ENCODE measurements at places on chromosomes 4 and X.
A peak's percentile ranks its signal among the peaks of the same experiment; 100 is the strongest.

GRCh38 chrX:124975456-124975855 lies 344.2 kb upstream of the TEX13C start:
- DNase-seq = no peak

DNA sequence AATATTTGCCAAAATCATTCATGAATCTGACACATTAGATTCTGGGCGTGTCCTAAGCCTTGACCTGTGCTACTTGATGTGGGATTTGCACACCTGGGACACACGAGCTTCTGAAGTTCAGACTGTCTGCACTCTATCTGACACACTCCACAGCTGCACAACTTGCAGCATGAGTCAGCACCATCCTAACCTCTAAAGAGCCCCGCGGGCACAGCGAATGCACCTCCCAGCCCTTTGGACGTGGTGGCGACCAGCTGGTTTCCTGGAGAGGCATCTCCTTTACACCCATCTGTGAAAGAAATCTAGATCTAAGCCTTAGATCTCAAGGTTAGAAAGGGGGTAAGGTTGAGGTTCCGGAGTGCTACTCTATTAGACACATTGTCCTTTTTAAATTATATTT lies 69.2 kb downstream of the SORBS2 start:
- DNase-seq = no peak

- no peak for DNase-seq
These were observed 85.3 kb downstream of the DCAF8L2 start for GRCh38 chrX:27675493-27675892.

GRCh38 chr4:95499291-95499696 lies 49.5 kb downstream of the UNC5C start:
- DNase-seq = no peak

- DNase-seq = no peak
These were observed 253.8 kb downstream of the DHX15 start for GRCh38 chr4:24330573-24330972.

DNA sequence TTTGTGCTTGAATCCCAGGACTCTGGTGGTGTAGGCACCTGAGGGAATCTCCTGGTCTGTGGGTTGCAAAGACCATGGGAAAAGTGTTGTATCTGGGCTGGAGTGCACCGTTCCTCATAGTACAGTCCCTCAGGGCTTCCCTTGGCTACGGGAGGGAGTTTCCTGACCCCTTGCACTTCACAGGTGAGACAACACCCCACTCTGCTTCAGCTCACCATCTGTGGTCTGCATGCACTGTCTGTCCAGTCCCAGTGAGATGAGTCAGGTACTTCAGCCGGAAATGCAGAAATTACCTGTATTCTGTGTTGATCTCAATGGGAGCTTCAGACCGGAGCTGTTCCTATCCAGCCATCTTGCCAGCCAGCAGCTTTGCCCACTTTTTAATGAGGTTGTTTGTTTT lies 353.0 kb upstream of the IRS4 start:
- no peak for DNase-seq

GRCh38 chr4:76858319-76858718 lies 39.6 kb downstream of the SOWAHB start:
- DNase-seq = no peak

DNA sequence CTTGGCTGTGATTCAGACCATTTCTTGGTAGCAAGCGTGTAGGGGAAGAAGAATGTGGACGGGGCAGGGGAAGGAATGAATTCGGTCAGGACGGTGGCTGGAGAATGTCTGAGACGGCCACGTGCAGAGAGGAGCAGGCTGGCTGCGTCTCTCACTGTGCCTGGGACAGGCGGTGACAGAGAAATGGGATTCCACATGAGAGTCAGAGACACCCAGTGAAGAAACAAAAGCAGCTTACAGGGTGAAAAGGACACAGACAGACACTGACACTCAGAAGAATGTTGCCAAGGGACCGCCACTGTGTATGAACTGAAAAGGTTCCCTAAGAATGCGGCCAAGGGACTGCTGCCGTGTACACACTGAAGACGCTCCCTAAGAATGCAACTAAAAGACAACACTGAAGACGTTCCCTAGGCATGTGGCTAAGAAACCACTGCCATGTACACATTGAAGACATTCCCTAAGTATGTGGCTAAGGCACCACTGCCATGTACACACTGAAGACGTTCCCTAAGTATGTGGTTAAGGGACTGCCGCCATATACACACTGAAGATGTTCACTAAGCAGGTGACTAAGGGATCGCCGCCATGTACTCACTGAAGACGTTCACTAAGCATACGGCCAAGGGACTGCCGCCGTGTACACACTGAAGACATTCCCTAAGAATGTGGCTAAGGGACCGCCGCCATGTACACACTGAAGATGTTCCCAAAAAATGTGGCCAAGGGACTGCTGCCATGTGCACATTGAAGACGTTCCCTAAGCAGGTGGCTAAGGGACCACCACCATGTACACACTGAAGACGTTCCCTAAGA lies 49.1 kb downstream of the DHRSX start:
- DNase-seq = no peak

DNA sequence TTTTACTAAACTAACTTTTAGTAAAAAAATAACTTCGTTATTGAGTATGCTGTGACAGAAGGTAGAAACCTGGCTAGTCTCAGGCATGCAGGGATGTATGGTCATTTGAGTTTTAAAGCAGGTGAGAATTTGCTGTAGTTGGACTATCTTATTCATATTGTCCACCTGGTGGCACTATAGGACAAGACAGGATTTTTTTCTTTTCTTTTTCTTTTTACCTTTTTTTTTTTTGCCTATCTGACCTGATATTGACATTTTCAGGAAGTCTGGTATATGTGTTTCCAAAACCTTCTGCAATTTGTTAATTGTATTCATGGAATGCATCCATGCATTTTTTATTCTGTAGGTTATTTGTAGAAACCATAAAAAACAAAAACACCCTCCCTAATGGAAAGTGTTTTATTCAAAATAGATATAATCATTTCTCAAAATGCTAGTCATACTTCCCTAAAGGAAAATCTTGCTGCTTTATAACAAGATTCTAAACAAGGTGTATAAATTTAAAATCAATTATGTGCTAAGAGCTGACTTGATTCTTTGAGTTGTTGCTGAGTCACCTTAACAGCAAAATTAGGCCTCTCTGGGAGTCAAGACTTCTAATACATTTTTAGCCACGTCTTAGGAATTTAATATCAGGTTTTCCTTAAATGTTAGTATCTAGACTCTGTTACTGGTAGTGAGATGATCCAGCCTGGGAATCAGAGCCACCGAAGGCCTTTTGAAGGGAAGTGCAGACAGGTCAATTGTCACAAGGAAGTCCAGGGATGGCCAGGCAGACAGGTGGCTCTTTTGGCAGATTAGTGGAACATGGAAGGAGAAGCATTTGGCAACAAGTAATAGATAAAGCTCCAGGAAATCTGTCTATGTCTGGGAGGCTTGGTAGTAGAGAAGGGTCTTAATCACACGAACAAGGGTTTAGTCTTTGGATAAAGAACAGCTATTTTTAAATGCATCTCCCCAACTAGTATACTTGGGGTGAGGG lies 201.3 kb upstream of the GNPDA2 start:
- no peak for DNase-seq

DNA sequence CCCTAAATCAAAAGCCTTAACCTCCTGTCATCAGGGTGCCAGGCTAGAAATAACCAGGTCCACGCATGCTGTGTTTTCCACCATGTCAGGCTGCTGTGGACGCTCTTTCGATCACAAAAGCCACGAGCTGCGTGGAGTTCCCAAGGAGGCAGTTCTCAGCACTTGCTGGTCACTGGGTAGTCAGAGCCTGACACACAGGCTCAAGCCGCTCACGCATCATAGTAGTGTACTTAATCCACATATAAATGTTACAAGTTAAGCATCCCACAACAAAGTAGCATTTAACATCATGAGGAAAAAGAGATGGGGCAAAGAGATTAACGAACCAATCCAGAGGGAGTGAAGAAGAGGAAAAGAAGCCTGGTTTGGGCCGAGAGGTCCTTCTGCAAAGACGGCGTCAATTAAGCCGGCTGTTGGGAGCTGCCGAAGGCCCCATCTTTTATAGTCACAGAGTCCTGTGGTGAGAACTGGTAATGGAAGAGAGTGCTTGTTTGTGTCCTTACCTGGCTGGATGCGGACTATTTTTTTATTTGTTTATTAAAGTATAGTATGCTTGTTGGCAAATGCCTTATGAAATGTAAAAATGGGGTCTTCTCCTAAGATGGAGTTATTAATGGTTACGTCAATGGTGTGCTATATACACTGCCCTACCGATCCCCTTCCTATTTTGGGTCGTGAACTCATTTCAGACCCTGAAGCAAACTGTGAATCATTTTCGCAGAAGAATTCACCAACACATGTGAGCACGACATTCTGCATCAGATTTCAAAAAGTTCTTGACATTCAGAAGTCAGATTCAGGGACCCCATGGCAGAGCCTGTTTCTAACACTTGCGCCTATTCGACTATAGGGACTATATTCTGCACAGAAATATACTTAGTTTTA lies 675 bp downstream of the PRIMPOL start:
- no peak for DNase-seq

GRCh38 chr4:177282284-177282835 lies 27.3 kb upstream of the NEIL3 start:
- DNase-seq = no peak

- no peak for DNase-seq
These were observed 128.4 kb upstream of the AP1S2 start for GRCh38 chrX:15983034-15983433.

GRCh38 chr4:152480901-152481300 lies 55.0 kb downstream of the FBXW7 start:
- DNase-seq = no peak

DNA sequence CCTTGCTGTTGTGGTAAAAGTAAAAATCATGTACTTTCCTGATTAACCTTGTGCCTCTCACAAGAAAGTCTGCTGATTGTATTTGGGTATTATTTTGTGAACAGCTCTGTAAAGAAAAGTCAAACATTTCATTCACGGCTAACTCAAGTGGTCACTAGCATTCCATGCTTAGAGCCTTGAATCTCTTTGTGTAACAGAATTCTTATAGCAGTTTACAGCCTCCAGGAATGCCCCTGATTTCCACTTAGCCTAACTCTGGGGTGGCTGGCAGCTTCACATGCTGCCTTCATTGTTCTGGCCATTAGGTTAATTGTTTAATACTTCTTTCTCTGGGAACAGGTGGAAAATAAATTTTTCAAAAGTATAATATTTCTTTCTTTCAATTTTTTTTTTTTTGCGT lies 226.7 kb downstream of the RBMX2 start:
- no peak for DNase-seq

- no peak for DNase-seq
These were observed 547.0 kb downstream of the ARAP2 start for GRCh38 chr4:35697210-35697736.

- no peak for DNase-seq
These were observed 297.5 kb upstream of the PABPC4L start for GRCh38 chr4:134499074-134499473.

DNA sequence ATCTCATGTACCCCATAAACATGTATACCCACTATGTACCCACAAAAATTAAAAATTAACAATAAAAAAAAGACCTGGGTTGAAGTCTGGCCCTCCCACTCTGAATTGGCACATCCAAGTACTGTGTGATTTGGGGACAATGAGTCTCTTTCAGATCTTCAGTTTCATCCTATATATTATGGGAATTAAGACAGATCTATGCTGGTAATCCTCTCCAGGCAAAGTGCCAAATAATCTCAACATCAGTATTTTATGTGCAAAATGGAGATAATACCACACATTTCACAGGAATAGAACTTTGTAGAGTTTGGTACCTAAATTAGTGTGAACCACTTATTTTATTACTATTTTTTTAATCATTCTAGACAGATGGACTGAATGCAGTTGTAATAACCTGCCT lies 11.0 kb upstream of the SCD5 start:
- no peak for DNase-seq

- no peak for DNase-seq
These were observed 378.4 kb downstream of the PABPC4L start for GRCh38 chr4:133823177-133823576.

DNA sequence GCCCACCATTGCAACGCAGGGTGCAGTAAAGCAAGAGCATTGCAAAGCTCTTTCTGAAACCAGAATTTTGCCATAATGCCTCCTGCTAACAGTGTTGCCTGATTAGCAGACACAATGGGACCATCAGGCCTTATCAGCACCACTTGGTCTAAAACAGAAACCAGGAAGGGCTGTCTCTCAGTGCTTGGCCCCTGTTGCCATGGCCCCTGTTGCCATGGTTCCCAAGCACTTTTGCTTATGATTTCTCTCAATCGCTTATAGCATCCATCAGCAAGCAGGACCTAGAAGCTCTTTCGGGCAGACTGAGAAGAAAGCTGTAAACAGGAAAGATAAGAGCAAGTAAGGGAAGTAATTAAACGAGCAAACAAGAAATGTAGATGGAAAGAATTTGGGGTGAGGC lies 36.8 kb downstream of the RTL5 start:
- no peak for DNase-seq

- no peak for DNase-seq
These were observed 149.4 kb upstream of the CHRDL1 start for GRCh38 chrX:110944751-110945675.

DNA sequence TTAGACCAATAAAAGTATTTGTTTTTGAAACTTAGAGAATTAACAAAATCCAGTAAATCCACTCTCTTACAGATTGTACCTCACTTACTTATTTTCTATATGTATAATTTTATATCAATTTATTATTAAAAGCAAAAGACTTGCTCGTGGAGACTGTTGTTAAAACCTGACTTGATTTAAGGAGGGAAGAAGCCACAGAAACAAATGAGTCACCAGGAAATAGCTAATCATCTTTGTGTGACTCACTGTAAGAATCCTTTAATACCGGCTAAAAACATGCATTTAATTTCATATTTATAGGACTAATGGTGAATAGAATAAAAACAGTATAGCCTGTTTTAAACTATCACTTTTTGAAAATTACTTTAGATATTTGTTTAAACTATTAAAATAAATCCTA lies 29.9 kb upstream of the UBE2NL start:
- DNase-seq = no peak

DNA sequence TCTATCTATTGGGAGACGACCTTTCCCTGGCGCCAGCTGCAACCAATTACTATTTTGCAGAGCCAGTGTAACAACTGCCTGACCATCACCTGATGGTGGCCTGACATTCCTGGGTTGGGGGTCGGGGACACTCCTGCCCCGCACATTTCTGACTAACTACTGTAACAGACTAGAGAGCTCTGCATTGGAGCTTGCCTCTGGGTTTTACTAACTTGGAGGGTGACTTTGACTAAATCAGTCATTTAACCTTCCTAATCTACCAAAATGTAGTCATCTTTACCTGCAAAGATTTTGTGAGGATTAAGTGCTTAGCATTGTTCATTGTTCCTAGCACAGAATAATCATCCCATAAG lies 37.5 kb upstream of the ABCG2 start:
- DNase-seq = no peak

DNA sequence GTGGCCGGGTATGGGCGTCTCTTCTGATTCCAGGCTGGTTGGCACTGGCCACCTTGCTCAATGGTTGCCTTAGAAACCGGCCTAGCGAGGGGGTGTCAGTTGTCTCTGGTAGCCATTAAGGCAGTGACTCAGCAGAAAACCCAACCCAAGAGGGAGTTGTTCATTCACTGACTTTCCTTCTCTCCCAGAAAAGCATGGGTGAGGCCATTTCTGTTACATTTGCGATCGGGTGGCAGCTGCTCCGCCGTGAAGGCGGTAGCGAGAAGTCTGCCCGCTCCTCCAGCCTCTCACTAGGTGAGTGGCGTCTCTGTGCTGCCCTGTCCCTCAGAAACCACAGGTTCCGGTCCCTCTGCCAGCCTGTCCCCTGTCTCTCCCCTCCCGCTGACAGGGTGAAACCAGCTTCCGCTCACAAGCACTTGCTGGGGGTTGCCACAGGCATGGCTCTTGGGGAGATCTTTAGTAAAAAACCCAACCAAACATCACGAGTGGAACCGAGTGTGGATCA lies 17.4 kb downstream of the IRAK1 start:
- DNase-seq = peak; percentile 32

All from tibial nerve (tissue), 4 donors.